Fibroblast of pulmonary artery (primary cell): ENCODE measurements at places on chromosomes 4 and X.
A peak's percentile ranks its signal among the peaks of the same experiment; 100 is the strongest.

DNA sequence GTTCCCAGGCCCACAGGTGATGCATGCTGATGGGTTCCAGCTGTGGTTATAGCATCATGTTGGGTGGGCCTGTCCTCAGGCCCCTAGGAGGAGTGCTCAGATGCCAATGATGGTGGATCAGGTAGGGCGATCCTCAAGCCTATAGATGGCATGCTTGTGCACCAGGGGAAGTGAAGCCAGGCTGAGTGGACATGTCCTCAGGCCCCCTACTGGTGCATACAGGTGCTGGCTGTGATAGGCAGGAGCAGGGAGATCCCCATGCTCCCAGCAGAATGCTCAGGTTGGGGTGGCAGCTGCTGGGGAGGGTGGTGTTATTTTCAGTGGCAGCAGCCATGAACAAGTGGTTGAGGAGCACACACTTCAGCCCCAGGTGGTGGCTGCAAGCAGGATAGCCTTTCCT lies 96.0 kb downstream of the SMARCA1 start:
- no peak for DNase-seq

DNA sequence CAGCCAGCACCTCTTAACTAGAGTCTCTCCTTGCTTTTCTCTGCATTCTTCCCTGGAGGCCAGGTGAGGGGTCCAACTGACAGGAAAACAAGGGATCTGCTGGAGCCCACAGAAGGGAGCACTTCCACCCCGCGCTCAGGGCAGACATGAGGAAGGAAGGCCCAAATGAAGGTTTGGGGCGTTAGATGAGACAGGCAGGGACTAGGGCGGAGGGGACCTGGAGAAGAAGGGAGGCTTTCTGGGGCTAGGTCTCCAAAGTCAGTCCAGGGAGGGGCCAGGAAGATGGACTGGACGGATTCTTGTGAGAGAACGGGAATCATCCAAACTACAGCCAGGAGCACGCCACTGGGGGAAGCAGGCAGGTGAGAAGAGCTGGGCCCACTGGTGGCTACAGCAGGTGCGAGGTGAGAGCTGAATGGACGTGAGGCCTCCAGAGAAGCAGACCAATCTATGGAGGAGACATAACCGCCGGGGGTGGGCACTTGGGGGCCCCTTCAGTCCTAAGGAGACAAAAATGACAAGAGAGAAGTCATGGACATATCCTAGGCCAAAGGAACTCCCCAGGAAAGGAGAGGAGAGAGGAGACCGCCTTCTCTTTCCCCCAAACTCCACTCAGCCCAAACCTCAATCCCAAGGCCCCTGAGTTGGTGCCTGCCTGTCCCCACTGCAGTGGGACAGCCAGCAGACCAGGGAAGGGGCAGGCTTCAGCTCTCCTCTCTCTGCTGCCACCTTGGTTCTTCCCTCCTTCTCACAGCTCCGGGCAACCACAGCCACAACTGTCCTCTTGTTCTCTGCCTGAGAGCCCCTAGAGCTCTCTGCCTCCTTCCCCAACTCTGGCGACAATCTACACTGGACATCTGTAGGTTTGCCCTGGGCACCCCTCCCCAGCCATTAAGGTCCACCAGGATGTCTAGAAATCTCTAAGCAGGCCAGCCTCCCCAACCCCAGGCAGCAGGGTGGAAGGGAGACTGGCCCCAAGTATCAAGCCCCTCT lies 7.0 kb downstream of the APLN start:
- no peak for DNase-seq

DNA sequence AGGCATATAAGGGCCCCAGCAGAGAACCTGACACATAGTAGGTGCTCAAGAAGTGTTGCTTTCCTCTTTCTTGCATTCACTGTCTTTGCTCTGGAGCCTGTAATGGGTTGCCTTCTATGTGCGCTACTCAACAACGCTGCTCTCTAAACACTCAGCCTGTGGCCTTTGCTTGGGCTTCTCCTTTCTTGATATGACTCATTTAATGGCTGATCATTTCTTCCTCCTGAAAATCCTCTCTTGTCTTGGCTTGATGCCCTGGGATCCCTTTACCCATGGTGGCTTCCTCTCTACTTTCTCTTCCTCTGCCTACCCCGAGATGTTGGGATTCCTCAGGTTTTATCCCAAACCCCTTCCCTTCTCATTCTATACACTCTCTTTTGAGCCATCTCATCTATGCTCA lies 19.9 kb upstream of the PJA1 start:
- DNase-seq: no peak

DNA sequence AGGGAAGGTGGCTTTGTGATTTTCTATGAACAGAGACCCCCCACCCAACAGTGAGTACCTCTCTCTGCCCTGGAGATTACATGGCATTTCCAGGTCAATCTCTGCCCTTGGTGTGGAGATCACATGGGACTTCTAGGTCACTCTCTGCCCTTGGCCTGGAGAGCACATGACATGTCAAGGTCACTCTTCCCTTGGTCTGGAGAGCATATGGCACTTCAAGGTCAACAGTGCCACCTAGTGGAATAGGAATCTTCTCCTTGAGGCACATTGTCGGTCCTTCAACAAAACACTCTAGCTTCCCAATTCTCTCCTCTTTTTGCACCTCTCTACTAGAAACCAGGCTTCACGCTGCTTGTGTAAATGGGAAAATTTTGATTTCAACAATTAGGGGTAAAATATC lies 66.2 kb upstream of the TACR3 start:
- peak; percentile 62 for DNase-seq

- DNase-seq: peak; percentile 69
These were observed 50.4 kb downstream of the SORBS2 start for GRCh38 chr4:185761352-185762235.

DNA sequence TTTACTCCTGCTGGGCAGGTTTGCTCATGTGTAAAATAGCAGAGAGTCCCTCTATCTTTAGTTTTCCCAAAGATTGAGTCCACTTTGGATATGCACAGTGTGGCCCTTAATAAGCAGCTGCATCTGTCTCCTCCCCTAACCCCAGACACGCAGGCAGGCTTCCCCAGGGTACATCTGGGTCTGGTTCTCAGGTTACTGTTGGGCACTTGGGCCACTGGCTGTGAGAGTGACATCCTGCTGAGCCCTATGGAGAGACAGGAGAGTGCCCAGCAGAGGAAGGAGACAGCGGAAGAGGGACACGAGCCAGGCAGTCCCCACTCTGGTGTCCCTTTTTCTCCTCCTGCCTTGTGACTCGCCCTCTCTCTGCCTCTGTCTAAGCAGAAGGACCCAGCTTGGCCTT lies 16.0 kb downstream of the XK start:
- DNase-seq: no peak

DNA sequence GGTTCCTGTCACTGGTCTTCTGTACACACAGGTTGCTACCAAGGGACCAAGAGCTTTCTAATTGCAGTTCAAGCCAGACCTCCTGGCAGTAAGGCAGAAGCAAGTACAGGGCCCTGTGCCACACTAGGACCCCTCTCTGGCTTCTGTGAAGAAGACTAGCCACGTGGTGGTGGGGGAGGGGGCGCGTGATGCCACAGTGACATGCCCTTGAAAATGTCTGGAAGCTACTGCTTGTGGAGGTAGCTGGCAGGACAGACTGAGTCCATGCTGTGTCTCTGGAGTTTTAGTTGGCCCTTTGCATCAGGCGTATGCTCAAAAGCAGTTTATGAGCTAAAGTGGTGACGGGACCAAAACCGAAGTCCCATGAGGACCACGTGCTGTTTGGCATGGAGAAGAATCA lies 50.9 kb downstream of the RTL5 start:
- no peak for DNase-seq

GRCh38 chr4:144582975-144583374 lies 63.0 kb upstream of the HHIP start:
- DNase-seq: no peak

GRCh38 chr4:76957004-76957738 lies 7.6 kb downstream of the SEPTIN11 start:
- no peak for DNase-seq

DNA sequence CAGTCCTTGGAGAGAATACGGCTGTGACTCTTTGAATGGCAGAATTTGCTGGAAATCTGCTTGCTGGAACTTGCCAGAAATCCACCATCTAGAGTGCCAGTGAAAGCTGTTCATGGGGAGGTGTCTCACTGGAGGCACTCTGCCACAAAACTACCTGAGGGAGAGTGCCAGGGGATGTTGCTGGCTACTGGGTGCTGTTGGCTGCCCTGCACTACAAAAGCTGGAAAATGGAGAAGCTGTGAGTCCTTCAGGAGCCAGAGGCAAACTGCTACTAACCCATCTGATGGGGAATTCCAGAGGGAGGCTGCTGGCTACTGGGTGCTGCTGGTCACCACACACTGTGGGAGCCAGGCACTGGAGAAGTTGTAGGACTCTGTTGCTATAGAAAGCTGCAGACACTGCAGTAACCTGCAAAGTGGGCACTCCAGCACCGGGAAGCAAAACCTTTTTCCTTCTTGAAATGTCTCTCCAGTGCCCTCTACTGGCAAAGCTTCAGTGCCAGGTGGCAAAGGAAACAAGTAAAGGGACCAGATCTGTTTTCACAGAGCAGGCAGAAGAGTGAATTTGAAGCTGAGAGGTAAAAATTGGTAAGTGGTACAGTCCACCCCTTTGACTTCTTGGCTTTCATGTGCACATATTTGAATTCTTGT lies 47.8 kb upstream of the HSD17B10 start:
- DNase-seq: peak; percentile 71

- no peak for DNase-seq
These were observed 20.5 kb upstream of the CD40LG start for GRCh38 chrX:136627409-136627808.

GRCh38 chr4:122671919-122672490 lies 51.1 kb upstream of the IL21 start:
- no peak for DNase-seq

DNA sequence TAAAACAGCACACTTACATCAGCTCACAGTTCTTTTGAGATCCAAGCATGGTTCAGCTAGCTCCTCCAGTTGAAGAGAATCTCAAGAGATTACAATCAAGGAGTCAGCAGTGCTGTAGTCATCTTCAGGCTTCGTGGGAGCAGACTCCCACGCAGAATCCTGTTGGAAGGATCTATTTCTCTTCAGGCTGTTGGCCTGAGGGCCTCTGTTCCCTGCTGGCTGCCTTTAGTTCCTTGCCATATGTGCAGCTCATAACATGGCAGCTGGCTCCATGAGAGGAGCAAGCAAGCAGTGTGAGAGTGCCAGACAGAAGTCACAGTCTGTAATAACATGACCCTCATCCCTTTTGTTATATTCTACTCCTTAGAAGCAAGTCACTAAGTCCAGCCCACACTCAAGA lies 168.6 kb downstream of the COX18 start:
- peak; percentile 37 for DNase-seq

DNA sequence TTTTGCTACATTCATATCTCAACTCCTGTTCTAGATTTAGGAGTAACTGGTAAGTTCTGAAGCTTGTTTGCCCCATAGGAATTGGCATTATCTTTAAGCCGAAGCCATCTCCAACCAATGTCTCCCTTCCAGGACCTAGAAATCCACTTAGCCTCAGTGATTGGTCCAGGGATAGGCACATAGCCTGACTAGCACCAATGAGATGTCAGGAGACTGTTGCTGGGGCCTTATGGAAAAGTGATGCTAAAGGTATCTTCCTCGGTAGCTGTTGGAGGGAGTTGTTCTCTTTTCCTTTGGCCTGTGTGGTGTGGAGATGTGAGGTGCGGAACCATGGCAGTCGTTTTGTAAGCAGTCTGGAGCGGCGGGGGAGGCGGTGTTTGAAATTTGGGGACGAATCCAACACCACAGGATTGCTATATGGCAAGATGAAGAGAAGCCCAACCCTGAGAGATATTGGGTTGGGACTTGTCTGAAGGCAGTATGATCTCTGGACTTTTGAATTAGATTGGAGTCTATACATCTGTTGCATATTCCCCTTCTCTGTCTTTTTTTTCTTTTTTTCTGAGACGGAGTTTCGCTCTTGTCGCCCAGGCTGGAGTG lies 109.8 kb upstream of the ATP6AP2 start:
- DNase-seq: no peak

GRCh38 chr4:85869181-85869580 lies 394.2 kb downstream of the ARHGAP24 start:
- DNase-seq: peak; percentile 84

DNA sequence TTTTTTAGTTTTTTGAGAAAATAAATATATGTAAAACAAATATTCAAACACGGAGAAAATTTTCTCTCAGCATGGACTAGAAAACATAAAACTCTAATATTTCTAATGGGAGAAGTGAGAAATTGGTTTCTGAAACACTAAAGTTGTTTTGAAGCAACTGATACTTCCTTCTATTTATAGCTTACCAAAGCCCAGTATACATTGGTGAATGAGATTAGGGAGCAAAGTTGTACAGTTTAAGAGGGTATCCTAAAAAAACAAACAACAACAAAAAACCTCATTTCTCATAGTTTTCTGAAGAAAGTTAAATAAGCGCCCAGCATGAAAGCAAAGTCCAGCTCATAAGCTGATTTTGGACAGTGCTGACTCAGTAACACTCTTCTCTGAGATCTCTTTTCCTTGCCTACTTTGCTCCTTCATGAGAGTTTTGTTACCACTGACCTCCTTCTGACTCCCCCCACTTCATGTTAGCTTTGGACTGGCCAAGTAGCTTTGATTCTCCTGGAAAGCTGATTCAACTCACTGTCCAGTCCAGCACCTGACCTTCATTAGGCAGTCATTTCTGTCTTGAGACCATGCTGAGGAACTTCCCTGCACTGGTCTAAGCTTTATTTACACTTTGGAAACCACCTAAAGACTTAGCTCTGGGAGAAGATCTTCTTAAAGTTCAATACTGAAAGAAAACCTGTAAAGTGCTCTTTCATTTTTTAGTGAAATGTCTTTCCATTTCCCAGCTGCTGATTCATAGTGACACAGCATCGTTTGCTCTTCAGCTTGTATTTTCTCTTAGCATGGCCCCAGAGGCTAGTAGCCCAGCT lies 21.8 kb upstream of the P2RY10 start:
- no peak for DNase-seq

DNA sequence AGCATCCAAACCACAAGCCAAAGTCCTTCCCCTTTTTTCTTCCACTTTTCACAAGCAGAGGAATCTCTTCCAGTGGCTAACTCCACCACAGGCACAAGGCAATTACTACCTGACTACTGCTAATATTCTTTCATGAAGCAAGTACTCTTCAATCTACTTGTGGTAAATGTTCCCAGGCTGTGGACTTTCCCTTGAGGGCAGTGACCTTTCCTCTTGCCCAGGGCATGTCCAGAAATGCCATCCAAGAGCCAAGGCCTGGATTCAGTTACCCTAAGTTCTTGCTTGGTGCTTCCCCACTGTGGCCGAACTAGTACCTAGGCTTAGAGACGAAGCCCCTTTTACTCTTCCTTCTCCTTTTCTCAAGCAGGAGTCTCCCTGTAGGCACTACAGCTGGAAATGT lies 400.7 kb downstream of the DCAF12L2 start:
- DNase-seq: no peak

DNA sequence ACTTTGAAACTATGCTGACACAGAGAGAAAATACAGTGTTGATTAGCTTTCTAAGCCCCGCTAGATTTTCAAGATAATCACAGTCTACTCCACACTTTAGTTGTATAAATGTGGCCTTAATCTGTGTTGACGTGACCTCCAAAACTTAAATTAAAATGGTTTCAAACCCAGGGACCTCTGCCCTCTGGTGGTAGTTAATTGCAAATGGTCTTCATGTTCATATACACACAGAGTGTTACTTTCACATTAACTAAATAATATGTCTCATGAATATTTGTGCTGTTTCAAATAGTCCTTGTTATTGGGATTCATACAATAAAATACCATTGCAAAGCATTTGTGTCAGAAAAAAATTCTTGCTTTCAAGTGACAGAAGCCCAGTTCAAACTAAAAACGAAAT lies 64.3 kb downstream of the TASL start:
- DNase-seq: peak; percentile 20
